NCI-H2107 (cell line): ENCODE measurements at places on chromosomes 4 and X.

DNA sequence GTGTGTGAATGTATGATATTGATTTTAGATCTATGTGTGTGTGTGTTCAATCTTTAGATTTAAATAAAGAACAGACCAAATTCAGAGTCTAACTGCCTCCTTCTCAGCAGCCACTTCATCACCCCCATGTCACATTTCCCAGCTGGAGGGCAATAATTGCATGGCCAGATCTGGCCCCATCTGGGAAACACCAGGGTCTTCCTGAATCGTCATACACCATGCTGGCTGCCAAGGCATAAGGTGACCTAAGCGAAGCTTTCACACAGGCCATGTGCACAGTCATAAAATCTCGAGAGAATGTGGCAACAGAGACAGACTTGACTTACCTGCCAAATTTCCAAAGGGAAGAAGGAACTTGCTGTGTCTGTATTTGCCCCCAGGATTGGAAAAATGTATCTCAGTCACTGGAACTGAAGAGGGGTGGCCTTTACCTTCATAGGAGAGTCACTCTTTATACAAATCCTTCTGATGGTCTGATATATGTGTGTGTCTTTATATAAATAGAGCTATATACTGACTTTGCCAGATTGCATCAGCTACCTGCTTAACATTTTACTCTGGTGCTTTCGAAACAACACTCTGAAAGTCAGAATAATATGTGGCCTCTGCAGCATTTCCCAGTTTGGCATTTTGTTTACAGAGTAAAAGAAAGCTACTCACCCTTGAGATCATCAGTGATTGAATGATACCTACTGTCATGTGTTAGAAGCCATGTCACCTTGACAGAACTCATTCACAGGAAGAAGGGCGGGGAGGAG, at the start of gene PLAC1:
PLAC1 (minus strand) TSS at position 470 of the 758 bp plus-strand sequence. CDS start 91,789 bp downstream, outside the sequence.
- no peak for DNase-seq

GRCh38 chrX:6644411-6644810, 109.5 kb upstream of the VCX3A start:
- DNase-seq: no peak

- DNase-seq: peak; percentile 31
These were observed 83.6 kb downstream of the JAKMIP1 start for GRCh38 chr4:6116696-6117285.

DNA sequence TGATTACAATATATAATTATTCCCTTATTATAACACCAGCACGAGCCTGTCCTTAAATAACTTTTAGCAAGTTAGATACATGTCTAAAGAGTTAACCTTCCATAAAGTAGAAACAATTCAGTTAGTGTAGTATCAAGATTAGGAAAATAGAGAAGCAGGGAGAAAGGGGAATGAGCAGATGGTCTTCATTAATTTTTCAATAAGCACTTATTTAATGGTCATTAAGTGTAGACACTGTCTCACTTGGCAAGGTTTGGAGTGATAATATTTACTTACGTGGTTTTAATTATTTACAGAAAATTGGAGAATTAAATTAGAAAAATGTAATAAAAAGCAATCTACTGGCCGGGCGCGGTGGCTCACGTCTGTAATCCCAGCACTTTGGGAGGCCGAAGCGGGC, 99.7 kb downstream of the PDS5A start:
- no peak for DNase-seq

GRCh38 chr4:174600391-174600790, 78.1 kb upstream of the HPGD start:
- no peak for DNase-seq

- no peak for DNase-seq
These were observed 58.9 kb upstream of the RBM47 start for GRCh38 chr4:40688446-40689095.

DNA sequence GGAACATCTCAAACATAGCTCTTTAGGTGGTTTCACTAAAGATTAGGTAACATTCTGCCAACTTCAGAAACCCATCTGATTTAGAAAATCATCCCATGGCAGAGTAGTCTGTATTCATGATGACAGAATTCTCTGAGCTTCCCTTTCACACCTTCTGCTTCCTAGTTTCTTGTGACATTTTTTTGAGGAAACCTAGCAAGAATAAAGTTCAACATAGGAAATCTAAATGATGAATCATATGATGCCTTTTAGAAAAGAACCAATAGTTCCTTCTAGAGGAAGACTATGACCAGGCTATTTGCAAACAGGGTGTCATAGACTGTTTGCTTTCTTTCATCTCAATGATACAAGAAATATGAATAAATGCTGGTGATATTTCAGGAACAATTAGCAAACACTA, 49.8 kb upstream of the CAMK2D start:
- no peak for DNase-seq

DNA sequence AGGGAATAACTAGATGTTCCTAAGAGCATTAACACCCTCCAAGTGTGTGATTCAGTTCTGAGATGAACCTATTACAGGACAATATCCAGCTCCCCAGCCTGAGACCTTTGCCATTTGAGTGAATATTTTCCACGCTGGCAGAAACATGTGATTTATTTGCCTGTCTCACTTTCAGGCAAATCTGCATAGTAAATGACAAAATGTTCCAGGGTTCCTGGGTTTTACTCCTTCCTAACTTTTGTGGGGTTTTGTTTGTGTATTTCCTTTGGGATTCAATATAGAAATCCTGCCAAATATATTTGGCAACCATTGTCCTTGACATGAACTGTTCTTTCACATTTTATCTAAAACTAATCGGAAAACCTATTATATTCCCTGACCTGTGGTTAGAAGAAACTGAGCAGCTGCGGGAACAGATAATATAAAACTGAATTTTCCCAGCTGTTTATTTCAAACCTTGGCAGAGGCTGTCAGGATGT, 12.5 kb downstream of the F8 start:
- DNase-seq: no peak
